AG10803 (cell line): ENCODE measurements at places on chromosomes 1 and 21.

- no peak for DNase-seq
Observed at GRCh38 chr1:215640429-215641148, 73.5 kb downstream of the KCTD3 start.

DNA sequence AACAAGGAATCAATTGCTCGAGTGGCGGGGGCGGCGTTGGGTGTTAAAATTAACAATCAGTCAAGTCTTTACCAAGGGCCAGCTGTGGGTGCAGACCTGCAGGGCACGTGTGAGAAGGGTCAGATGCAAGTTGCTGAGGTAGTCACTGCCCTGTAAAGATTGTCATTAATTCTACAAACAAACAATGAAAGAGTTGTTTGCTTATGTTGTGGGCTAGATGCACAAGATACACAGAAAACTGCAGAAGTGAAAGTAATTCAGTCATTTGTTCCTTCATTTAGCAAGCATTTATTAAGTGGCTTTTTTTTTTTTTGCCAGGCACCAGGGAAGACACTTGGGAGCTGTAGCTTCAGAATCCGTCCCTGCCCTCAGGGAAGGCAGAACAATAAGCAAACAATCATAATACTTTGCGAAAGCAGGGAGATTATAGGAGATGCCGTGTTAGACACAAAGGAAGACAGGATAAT, 79.5 kb downstream of the NR5A2 start:
- DNase-seq = no peak

GRCh38 chr1:117795190-117795589, 134.2 kb downstream of the GDAP2 start:
- peak; percentile 81 for DNase-seq

- peak; percentile 56 for DNase-seq
Observed at GRCh38 chr1:208513799-208514198, 269.6 kb upstream of the PLXNA2 start.

- no peak for DNase-seq
Observed at GRCh38 chr21:37159053-37159776, 86.2 kb downstream of the TTC3 start.

DNA sequence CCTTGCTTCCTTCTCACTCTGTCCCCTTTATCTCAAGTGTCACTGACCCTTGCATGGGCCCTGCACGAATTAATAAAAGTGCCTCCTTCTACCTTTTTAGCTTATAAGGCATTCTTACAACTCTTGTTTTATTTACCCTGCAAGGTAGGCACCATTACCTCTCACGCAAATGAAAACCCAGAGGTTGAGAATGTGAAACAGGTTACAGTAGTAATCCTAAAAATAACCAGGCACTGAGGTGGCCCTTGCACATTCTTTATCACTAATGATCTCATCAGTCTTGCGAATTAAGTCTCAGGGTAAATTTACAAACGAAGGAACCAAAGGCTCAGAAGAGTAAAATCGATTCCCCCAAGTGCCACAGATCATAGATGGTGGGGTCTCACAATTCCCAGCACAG, 3.7 kb downstream of the GLIS1 start:
- DNase-seq = no peak

DNA sequence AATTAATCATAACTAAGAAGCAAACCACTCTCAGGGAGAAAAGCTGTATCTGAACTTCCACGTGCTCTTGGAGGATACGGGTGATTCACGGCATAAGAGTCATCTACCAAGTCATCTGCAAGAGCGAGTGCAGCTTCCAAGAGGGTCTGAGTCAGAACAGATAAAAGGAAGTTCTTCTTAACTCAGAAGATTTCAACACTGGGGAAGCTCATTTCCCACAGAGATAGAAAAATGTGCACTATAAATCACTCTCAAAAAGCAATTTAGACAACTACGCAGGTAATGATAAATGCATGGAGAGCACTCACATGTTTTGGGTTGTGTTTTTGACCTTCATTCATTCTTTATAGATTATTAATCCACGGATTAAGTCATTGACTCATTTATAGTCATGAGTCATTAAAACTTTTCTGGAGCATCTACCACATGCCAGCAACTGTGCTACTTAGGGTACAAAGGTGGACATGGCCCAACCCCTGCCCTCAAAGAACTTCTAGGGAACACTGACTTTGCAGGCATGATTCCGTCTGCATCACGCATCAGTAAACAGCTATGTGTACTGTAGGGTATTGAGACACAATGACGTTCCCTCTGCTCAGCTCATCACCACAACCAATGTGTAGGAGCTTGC, 20.8 kb downstream of the KCNJ15 start:
- peak; percentile 99 for DNase-seq
